ENCODE measurements at places on chromosomes 1 and 21.
A peak's percentile ranks its signal among the peaks of the same experiment; 100 is the strongest.

- peak; percentile 33 for DNase-seq
These were observed 96.7 kb downstream of the ABCA4 start for GRCh38 chr1:94024104-94024792.

GRCh38 chr1:59478822-59479221 is 181.9 kb downstream of the FGGY start:
- no peak for DNase-seq

- DNase-seq, result no peak
These were observed 355.1 kb downstream of the NPHP4 start for GRCh38 chr1:5637171-5637570.

- DNase-seq, result peak; percentile 55
These were observed 233.9 kb downstream of the PTPRU start for GRCh38 chr1:29470087-29470787.

DNA sequence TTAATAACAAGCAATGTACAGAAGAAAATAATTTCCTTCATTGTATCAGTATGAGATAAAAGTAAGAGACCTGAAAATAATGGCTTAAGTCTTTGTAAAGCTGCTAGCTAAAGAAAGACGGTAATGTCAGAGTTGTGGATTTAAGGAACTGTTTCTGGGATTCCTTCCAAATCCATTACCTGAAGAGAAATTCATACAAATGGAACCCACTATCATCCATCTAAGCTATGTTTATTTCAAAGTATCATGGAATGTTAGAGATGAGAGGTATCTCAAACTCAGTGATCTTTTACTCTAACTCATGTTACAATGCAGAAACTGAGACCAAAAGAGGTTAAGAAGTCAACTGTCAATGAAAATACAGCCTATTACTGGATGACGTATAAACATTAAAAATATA is 197.7 kb downstream of the DENND1B start:
- DNase-seq, result no peak

DNA sequence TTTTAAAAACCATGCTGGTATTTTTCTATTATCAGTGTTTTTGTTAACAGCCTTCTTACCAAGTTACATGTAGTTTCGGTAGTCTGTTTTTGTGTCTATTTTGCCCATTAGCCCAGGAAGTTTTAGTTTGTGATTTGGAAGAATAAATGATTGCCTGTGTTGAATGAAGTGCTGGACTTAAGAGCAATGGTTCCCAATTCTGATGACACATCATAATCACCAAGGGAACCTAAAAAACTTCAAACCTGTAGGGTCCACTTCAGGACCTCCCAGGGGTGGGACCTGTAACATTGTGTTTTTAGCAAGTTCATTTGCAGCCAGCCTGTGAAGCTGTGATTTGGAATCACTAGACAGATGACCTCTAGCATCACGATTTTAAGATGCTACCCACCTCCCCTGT is 43.0 kb upstream of the ST6GALNAC3 start:
- DNase-seq, result no peak

- DNase-seq, result no peak
These were observed 72.3 kb upstream of the ARTN start for GRCh38 chr1:43861337-43861736.

Measured in cardiac septum (tissue), 1 donor.